ENCODE measurements at places on chromosomes 7 and 10.

DNA sequence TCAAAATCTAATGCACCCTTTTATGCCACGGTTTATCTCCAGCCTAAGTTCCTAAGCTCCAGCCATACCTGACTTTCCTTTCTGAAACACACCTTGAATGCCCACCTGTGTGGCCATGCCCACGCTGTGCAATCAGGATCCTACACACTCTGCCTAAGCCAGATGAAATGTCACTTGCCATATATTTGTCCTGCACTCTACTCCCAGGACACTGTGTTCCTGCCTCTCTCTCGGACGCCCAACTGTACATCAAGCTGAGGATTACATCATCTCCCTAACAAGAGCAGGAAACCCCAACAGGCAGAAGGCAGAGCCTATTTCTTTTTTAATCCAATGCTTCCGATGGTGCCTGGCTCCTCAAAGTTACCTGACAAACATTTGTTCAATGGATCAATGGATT, 214.6 kb downstream of the SFMBT2 start:
- DNase-seq: no peak

GRCh38 chr7:131482800-131483199, 73.6 kb downstream of the PODXL start:
- DNase-seq: no peak

- DNase-seq: no peak
Observed at GRCh38 chr10:99930731-99931550, 78.8 kb downstream of the DNMBP start.

DNA sequence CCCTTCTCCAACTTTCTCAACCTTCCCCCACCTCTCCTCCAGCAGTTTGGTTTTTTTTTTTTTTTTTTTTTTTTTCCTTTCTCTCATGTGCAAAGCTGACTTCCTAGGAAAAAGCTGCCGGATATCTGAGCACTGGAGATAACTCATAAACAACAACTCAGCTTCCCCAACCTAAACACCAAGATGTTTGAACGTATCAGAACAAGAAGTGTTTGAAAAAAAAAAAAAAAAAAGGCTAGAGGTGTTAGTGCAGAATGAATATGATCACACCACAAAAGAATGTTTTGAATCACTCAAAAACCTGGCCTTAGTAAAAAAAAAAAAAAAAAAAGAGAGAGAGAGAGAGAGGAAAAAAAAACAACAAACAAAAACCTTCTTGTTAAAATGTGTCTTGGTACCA, 11.2 kb downstream of the GATA3 start:
- no peak for DNase-seq

- no peak for DNase-seq
Observed at GRCh38 chr7:82778021-82778420, 334.4 kb upstream of the CACNA2D1 start.

DNA sequence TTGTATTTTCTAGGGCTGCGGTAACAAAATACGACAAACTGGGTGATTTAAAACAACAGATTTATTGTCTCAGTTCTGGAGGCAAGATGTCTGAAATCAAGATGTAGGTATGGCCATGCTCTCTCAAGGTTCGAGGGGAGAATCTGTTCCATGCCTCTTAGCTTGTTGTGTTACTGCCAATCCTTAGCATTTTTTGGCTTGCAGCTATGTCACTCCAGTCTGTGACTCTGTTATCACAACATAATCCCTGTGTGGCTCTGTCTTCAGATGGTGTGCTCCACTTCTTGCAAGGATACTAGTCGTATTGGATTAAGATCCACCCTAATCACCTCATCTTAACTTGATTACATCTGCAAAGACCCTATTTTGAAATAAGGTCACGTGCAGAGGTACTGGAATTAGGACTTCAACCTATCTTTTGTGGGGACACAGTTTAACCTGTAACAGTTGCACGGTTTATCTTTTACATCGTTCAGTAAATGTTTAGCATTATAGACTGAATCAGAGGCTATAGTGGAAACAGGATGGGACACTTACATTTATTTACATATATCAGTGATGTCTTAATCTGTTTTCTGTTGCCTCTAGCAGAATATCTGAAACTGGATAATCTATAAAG, 3.1 kb downstream of the C1GALT1 start:
- DNase-seq: no peak

- no peak for DNase-seq
Observed at GRCh38 chr10:4568731-4569130, 257.3 kb upstream of the AKR1E2 start.

DNA sequence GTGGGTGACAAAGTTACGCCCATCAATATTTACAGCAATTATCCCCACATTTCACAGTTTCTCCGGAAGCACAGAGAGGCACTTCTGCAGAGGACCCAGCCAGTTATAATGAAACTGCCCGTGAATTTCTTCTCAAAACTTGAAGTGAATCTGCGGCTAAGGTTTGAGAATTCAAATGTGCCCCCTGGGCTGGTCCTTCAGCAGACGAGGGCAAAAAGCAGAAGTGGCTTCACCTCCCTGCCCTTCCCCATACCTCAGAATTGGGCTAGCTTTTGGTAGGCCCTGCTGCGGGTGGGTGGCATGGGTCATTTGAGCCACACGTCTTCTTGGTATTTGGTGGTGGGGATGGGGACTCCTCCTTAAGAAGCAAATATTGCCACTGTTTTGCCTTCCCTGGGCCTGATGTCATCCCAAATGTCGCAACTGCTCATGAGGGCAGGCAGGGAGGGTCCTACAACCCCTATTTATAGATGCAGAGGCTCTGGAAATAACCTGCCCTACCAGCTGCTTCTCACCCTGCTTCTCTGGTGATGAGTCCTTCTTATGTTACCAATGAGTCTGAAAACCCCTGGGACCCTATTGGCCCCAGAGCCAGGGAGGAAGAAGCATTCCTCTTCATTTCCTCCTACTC, 16.6 kb upstream of the WDFY4 start:
- no peak for DNase-seq

DNA sequence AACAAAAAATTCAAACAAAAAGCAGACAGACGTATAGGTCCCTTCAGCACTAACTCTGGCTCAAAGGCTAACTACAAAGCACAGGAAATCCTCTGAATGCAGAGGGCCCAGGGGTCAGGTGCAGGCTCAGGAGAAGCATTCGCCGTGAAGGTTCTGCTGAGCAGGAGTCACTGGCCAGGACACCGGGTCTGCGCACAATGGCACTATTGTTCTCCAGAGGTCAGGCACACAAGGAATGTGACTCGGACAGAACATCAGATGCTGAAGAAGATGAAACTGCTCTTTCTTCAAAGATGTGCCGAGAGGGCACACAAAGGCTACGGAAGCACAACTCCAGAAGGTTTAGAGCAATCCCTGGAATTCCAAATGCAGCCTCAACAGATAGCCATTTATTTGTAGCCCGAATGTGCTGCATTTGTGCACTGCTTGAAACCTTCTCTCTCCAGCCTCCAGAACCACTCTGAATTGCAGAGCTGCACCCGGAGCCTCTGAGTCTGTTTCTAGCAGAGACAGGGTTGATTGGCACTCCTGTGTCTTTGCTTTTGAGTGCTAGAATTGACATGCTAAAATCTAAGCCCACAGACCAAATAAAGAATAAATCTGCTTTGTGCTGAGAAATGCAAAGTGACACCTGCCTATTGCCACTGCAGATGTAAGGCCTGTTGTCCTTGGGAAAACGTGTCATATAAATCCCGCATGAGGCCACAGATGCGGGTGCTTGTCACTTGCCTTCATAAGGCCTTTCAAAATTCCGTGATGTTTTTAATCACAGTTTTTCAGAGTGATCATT, 85.4 kb upstream of the AFAP1L2 start:
- DNase-seq: no peak

DNA sequence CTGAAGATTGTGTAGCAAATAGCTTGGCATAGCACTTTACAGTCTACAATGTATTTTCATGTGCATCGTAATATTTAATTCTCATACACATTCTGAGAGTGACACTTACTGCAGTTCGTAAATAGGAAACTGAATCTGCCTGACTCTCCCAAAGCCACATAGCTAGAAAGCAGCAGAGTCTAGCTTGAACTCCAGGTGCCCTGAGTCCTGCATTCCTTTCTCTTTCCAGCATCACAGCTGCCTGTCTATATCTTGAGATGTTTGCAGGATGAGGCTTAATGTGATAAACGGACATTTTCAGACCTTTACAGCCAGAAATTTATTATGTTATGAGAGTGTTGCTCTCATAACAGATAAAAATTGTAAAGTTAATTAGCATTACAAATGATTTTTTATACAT, 132.9 kb upstream of the PLXDC2 start:
- no peak for DNase-seq

DNA sequence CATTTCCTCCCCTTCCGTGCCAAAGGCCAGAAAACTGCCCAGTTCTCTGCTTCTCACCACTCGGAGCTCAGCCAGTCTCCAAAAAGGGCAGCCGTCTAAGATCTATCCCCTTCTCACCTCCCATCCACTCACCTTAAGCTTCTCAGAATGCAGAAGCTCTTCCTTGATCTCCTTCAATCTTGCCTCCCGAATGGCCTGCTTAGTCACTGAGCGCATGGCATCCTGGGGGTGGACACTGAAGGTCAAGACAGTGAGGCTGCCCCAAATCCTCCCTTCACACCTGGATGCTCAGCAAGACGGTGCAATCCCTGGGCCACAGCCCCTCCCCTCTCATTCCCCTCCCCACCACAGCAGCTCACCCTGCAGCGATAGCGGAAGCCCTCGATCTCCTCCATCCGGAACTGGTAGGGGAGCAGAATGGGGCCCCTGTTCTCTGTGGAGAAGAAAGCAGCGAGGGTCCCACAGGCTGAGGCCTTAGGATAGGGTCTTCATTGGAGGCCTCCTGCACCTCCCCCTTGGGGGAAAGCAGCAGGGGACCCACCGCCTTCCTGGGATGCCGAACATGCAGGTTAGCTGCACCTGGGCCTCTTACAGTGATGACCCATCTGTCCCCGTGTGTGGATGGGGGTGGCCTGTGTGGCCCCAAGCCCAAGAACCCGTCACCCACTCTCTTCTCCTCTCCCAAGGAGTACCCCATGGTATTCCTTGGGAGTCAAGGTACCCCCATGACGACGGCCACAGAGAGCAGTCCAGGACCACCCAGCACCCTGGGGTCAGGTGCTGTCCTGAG, 4.7 kb downstream of the DDX56 start:
- DNase-seq: no peak

DNA sequence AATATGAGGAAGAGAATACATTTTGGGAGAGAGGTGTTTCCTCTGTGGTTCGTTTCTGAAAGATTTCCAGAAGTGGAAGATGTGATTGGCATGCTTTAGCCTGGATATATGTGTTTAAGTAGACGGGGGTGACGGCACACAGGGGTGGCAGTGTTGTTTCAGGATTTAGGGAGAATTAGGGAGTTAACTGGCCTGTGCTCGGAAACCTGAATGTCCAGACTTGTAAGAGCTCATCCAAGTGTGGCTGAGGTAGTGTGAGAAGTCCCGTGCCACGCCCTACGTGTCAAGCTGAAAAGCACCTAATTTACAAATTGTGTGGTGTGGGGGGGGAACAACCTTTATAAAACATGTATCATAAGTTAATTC, 1.1 kb downstream of the RALA start:
- DNase-seq: no peak

- DNase-seq: no peak
Observed at GRCh38 chr7:22677680-22678079, 49.3 kb upstream of the IL6 start.

DNA sequence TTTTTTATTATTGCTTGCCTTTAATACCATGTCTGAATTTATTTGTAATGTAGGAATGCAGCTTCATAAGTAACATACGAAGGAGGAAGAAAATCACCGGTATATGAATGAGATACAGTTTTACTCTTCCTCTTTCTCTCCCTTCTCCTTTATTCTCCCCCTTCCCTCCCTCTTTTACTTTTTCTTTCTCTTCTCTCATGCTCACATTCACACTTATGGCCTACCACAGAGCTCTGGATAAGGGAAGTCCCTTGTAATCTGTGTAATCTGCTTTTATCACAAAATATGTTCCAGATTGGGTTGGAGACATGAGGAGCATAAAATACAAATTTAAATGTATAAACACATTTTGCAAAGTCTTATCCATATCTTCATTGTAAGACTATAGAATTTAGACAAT, 59.4 kb downstream of the MDFIC start:
- DNase-seq: no peak

GRCh38 chr7:12731214-12731656, 43.8 kb downstream of the ARL4A start:
- DNase-seq: no peak

DNA sequence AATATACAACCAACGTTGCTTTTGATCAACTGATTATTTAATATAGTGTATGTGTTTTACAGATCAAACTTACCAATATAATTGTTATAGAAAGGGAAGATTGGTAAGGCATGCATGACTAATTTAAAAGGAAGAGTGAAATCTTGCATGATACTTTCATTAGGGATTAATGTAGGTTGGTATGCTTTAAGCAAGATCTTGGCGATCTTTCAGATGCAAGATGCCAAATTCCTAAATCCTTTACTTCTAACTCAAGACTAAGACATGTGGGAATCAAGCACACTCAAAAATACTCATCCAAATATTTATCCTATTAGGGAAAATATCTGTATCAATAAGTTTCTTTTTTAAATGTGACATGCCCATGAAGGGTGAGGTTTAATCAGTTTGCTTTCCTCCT, 321.4 kb upstream of the MEOX2 start:
- DNase-seq: no peak

DNA sequence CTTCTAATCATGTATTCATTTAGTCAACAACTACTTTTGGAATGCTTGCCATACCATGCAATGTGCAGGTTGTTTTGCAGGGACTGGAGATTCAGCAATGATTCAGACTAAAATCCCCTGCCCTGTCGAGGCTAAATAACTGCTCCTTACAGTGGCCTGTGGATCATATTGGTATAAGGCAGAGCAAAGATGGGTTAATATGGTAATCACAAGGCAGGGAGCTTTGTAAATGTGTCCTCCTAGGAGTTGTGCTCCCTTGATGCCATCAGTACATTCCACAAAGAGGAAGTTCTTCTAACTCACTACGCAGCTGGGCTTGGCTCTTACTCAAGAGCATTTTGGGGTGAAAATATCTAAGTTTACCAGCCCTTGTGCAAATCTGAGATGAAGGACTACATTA, 614 bp upstream of the IFIT2 start:
- no peak for DNase-seq

DNA sequence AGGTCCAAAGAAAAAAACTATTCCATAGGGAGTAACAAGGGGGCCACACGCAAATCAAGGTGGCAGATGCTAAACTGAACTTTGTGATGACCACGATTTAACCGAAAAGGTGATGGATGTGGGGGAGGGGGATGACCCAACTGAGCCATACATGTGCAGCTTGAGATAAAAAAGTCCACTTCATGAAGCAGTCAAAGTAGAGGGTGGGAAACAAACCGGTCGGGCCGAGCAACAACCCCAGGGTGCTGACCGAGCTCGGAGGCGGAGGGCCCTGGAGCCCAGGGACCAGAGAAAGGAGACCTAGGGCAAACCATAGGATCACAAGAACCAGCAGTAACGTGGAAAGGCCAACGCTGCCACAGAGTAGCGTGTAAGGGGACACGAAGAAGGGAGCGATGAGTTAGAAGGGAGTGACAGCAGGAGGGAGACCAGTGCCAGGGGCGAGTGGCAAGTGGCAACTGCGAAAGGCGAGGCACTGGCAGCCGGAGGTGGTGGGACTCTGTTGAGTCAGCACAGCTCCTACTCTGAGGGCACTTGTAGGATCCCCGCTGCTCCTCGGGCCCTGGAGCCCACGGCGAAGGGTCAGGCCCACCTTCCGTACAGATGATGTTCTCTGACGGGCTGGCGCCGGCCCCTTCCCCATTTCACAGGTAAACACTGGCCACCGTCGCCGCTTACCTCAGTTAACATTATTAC, 540 bp downstream of the SNX13 start:
- DNase-seq: no peak
